ENCODE measurements at places on chromosomes 11 and 22.

- no peak for DNase-seq
Observed at GRCh38 chr11:116813170-116813569, 9.9 kb downstream of the APOA4 start.

DNA sequence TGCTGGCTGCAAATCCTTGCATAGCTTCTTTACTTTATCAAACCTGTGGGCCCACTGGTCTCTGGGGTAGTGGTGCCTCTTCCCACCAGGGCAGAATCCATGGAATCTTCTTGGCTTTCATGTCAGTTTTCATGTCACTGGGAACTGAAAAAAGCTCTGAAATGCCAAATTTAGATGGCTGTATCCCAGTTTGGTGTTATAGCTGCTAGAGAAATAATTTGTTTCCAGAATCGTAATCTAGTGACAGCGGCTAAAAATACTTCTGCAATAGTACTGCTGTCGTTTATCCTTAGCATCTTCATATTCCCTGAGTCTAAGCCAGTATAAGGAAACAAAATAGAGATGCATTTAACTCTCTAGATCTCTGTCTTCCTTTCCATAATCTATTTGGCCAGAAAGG lies 983.4 kb upstream of the FAT3 start:
- no peak for DNase-seq

DNA sequence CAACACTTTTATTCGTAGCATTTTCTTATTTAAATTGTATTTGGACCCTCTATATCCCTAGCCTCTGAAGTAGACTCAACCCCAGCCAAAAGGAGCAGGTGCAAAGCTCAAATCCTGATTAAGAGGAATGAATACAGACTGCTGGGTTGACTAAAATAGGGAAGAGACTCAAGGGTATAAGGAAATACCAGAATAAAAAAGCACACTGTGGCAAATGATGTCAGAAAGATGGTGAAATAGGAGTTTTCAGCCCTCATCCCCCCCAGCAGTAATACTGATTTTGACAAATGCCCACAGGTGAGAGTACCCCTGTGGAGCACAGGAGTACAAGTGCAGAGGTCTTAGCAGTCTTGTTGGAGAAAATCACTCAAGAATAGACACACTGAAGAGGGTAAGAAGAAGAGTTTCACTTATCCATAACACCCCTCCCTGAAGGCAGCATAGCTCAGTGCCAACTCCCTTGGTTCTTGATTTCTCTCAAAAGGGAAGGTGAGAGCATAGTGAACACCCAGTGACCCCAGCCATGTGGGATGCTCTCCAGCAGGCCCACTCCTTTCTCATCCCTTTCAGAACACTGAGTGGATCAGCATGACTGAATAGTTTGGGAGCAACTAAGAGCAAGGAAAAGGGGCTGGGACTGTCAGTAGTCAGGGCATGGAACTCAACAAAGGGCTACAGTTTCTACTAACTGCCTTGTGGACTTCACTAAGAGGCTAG lies 71.7 kb downstream of the TBC1D22A start:
- DNase-seq, result no peak

DNA sequence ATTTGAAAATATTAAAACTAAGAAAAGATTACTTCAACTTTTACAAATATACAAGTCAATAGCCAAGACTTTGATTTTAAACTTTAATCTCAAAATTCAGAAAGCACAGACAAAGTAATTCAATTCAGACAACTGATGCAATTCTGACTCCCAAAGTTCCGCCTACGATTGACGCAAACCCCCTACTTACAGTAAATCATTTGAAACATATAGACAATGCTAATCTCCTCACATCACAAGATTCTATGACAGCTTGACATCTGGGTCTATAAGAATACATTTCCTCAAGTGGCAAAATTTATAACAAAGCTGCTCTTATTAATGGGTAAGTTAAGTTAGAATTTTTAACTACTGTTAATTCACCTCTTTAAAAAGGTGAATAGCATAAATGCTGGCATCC lies 75.2 kb downstream of the GUCY1A2 start:
- no peak for DNase-seq

DNA sequence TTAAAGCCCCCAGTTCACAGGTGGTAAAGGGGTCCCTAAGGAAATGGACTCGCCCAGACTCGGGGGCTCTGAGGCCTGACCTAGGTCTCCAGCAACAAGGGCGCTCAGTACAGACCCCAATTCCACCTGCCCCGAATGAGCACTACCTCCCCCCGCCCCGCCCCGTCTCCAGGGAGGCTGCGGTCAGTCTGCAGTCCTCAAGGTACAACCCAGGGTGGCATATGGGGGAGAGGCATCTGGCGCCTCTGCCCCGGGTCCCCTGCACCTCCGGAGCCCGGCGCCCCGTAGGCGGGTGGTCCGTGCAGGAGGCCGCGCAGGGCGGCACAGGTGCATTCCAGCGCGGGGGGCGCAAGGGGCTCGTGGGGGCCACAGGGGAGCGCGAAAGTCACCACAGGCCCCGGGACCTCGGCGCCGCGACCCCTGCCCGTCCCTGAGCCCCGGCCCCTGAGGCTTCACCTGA lies 361 bp downstream of the CTSD start:
- no peak for DNase-seq

Data from GF-D8 (cell line).